ENCODE measurements at places on chromosomes 12 and 14.

GRCh38 chr12:30691122-30691879, 4.4 kb downstream of the IPO8 start:
- DNase-seq: no peak

- DNase-seq: no peak
These were observed 583 bp upstream of the LEMD3 start for GRCh38 chr12:65168681-65169319.

DNA sequence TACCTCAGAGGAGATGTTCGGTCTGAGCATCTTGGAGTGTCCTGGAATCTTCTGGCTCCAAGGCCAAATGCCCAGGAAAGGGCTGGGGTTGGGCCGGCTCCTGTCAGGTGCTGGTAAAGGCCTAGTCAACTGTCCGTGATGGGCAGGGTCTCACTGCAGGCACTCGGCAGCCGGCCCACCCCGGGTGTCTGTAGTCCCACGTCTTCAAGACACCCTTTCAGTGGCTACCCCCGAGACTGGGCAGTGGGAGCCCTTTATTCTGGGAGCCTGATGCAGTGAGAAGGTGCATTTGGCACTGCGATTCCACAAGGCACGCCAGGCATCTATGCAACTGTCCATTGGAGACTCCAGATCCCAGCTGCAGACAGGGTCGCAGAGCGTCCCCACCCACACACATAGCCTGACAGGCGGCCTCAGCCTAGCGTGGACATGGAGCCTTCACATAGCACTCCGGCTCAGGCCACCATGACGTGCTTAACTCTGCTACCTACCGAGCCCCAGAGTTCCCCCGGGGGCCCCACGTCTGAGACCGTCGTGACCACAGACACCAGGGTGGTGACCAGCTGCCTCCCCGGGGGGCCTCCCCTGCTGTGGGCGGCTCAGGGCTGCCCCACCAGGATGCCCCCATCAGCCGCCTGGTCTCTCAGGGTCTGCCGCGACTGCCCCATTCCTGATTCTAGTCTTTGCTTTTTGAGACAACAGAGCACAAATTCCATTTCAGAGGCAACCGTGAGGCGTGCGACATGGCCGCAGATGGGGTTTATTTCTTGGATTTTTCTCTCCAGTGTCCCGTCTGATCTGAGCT, 331.8 kb upstream of the SFSWAP start:
- peak; percentile 42 for DNase-seq

DNA sequence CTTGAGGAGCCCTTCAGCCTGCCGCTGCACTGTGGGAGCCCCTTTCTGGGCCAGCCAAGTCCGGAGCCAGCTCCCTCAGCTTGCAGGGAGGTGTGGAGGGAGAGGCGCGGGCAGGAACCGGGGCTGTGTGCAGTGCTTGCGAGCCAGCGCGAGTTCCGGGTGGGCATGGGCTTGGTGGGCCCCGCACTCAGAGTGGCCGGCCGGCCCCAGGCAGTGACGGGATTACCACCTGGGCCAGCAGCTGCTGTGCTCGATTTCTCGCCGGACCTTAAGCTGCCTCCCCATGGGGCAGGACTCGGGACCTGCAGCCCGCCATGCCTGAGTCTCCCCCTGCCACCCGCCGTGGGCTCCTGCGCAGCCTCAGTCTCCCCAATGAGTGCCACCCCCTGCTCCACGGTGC, 116.9 kb downstream of the PAWR start:
- DNase-seq: no peak

GRCh38 chr14:96623676-96624484, 121.7 kb downstream of the PAPOLA start:
- peak; percentile 52 for DNase-seq

DNA sequence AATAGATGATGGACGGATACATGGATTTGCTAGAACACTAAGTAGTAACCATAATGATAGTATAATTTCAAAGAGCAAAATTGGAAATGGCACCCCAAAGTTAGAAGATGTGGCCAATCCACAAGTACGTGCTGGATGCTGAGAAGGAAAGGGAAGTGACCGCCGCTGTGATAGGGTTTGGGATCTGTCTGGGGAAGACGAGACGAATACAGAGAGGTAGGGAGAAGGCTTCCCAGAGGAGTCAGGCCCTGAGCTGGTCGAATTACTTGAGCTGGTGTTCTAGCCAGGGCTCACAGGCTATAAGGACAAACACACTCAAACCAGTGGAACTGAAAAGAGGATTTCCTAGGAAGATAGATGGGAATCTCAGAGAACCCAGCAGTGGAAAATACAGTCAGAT, 9.4 kb upstream of the ACVR1B start:
- DNase-seq: no peak

GRCh38 chr12:121774968-121775474, 18.5 kb downstream of the RHOF start:
- DNase-seq: no peak

- no peak for DNase-seq
These were observed 37.1 kb downstream of the LMO3 start for GRCh38 chr12:16568873-16569272.

DNA sequence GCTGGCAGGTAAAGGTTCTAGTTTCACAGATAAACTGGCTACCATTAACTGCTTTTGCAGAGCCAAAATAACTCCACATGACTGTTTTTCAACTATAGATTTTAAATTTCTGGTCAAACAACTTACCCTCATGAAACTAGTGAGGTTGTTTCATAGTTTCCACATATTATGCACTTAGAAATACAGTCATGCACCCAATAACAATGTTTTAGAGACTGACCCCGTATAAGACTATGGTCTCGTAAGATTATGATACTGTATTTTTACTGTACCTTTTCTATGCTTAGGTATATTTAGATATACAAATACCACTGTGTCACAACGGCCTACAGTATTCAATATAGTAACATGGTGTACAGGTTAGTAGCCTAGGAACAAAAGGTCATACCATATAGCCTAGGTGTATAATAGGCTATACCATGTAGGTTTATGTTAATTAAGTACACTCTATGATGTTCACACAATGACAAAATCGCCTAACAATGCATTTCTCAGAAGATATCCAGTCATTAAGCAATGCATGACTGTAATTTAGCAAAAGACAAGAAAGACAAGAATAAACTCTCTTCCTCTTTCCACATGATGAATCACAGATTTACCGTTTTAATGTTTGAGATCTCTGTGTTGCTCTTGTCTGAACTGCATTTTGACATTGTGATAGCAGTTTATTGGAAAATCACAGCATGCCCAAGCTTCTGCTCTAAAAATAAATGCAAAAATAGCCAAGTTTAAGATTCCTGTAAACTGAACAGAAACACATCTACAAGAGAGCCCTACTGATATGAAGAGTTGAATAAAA, 17.1 kb downstream of the DICER1 start:
- no peak for DNase-seq

DNA sequence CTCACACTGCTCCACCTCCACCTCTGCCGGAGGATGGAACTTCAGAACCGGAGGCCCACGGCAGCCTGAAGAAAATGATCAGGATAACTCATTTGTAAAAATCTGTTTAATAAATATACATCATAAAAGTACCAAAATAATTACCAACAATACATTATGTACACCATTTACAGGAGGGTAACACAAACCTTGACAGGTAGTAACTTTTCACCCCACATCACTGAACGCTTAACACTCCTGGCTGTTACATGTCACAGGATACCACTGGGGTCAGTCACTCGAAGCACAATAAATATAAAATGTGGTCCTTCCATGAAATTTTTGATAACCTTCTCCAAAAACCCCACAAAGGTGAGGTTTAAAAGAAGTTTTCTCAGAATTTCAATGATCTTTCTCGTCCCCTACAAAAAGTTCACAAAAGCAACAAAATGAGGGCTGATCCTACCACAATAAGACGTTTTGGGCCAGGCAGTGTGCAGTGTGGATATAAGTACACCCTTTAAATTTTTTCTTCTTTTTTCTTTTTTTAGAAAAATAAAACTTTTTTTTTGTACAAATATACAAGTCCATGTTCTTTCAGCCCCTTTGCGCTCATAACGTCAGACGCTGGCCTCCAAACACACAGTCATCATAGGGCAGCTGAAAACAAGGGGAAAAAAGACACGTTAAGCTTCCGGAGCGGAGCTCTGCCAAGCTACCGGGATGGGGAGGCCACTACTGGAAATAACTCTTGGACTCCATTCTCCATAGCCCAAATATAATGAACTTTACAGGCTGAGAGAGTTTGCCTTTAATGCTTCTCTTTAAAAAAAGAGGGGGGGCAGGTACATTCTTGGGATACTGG, 2.9 kb downstream of the NFKBIA start:
- no peak for DNase-seq

DNA sequence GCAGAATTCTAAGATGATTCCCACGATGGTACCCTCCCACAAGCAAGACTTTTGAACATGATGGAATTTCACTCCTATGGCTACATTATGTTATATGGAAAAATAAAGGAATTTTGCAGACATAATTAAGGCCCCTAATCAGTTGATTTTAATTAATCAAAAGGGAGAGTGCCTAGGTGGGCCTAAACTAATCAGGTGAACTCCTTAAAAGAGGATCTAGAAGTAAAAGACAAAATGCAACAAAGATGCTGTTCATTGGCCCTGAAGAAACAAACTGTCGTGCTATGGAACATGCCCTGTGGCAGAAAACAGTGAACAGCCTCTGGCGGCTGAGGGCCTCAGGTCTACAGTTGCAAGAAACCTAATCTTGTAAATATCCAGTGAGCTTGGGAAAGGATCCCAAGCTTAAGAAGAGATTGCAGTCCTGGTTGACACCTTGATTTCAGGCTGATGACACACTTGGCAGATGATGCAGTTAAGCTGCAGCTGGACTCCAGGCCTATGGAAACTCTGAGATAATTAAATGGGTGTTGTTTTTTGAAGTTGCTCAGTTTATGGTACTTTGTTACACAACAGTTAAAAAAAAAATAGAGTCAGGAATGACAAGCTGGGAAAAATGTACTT, 13.8 kb downstream of the TMCC3 start:
- DNase-seq: no peak

- no peak for DNase-seq
These were observed 32.8 kb upstream of the LUM start for GRCh38 chr12:91144053-91144452.

DNA sequence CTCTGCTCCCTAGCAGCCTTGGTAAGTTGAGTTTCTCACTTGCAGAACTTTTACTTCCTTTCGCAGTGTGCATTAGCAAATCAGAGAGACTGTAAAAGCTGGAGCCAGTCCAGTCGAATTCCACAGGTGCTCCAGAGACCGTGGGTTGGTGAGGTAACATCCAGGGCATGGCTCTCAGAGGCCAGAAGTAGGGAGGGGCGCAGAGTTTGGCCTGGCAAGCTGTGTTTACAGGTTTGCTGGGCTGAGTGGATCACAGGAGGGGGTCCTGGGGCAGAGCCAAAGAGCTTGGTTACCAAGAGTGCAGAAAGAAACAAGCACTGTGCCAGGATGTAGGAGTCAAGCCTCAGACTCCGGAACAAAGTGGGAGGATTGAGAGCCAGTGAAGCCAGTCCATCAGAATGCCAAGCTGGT, 10.2 kb upstream of the BHLHE41 start:
- DNase-seq: peak; percentile 78

GRCh38 chr12:119012179-119012578, 30.8 kb downstream of the SRRM4 start:
- no peak for DNase-seq

- no peak for DNase-seq
These were observed 2.8 kb upstream of the IFNG start for GRCh38 chr12:68162374-68162773.

GRCh38 chr14:32514236-32514635, 185.1 kb downstream of the AKAP6 start:
- no peak for DNase-seq

GRCh38 chr12:102534899-102535298, 54.5 kb upstream of the IGF1 start:
- DNase-seq: no peak
